Activated B cell treated with CpG ODN at 0.5 μM for 24 hours (primary cell): ENCODE measurements at places on chromosomes 3 and 15.

DNA sequence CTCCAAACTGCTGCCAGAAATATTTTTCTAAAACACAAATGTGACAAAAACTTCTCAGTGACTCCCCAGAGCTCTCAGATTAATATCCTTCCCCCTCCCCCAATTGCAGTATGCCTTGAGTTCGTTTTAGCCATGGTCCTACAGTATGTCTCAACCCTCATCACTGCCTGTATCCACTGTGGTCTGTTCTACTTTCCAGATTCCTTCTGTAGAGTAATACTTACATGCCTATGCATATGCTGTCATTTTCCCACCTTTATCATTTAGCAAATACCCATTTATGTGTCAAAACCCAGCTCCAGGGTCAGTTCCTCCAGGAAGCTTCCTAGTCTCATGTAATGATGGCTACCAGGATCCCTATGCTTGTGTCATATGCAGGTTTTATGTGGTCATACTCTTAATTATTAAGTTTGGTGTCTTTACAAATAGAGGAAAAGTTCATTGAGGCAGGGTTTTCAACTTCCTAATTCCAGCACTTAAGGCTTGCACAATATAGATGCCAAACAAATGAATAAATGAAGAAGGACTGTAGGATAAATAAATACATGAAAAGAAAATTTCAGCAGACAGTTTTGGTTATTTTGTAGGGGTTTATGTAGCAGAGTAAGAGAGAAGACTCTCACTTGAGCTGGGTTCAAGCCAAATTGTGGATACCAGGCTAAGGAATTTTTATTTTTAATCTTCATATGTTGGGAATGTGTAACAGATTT, 170.8 kb downstream of the ALCAM start:
- H3K4me1 ChIP-seq = no peaks in the 10 kb centered on the region
- H3K27ac ChIP-seq = no peak overlapping the region
- DNase-seq = no peak
- no peaks in the 10 kb centered on the region for H3K27me3 ChIP-seq

- peaks cover 10% of the 10 kb centered on the region for H3K4me1 ChIP-seq
- peak; percentile 16 for DNase-seq
- no peaks in the 10 kb centered on the region for H3K36me3 ChIP-seq
- peaks cover 26% of the 10 kb centered on the region for H3K27me3 ChIP-seq
- no peak overlapping the region for H3K27ac ChIP-seq
- peak overlapping the region; percentile 88 for H3K4me3 ChIP-seq
Observed at GRCh38 chr3:149657321-149657925, 402 bp downstream of the WWTR1 start.

DNA sequence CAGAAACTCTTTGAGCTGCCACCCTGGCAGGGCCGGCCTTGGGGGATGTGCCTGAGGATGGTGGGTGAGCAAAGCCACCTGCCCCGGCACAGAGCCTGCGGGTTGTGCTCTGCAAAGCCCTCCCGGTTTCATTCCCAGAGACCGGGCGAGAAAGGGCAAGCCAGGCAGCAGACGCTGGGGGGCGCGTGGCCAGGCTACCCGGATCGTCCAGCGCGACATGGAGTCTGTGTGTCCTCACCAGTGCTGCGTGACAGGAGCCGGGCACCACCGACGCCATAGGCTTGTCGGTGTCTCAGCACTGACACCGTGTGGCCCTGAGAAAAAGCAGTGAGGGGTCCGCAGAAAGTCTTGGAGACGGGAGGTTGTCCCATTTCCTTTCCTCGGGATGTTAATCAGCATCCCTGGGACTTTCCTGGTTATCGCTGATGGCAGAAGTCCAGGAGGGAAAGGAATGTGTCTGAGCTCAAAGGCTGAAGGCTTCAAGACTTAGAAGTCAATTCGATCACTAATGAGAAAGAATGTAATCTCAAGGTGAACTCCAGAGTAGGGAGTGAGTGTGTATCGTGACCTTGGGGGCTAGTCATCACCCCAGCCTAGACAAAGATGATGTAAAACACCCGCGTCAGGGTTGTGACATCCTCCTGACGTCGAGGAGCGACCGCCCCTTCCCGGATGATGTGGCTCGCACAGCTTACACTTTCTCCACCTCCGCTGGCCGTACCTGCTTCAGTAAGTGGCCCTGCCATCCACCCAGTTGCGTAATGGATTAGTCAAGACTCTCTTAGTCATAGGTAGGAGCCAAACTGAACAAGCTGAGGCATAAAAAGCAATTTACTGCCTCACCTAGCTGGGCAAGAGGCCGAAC, 36.3 kb upstream of the PLA2G4E start:
- no peak overlapping the region for H3K27ac ChIP-seq
- H3K36me3 ChIP-seq = no peaks in the 10 kb centered on the region
- peaks cover 32% of the 10 kb centered on the region for H3K27me3 ChIP-seq
- peak overlapping the region; percentile 45 for H3K4me3 ChIP-seq
- DNase-seq = no peak

GRCh38 chr3:20186600-20187004, 596 bp upstream of the SGO1 start:
- H3K27me3 ChIP-seq = no peaks in the 10 kb centered on the region
- no peak overlapping the region for H3K27ac ChIP-seq
- H3K4me3 ChIP-seq = no peak overlapping the region
- DNase-seq = no peak
- no peaks in the 10 kb centered on the region for H3K4me1 ChIP-seq

- no peak for DNase-seq
- no peaks in the 10 kb centered on the region for H3K36me3 ChIP-seq
- H3K27ac ChIP-seq = no peak overlapping the region
- H3K4me3 ChIP-seq = no peak overlapping the region
- peaks cover 26% of the 10 kb centered on the region for H3K27me3 ChIP-seq
Observed at GRCh38 chr3:197466586-197467399, 89.0 kb downstream of the BDH1 start.

DNA sequence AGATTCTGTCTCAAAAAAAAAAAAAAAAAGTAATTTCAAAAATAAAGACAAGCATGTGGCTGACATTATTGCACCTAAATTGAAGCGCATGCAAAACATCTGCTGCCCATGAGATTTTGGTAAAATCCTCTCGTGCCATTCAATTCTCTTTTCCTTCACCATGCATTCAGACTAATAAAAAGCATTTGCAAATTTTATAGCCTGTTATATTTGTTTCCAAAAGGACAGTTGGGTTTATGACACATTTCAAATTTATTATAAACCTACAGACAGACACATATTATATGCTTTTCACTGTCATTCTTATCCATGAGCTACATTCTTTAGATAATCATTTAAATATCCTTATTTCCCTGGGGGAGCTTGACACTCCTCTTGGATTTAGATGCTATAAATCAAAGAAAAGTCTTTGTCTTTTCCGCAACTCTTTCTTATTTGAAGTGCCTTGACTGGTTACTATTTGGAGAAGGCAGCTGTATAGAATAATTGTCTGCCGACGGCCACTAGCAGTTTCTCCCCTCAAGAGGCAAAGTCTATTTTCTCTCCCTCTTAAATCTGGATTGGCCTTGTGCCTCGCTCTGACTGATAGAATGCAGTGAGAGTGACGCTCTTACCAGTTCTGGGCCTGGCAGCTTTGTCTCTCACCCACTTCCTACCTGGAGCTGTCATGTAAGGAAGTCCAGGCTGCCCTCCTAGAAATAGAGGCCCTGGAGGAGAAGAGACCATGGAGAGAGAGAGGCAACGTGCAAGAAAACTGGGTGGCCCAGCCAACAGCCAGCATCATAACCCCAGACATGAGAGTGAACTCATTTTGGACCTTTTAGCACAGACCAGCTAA, 6.8 kb upstream of the LRIG1 start:
- H3K27ac ChIP-seq = no peak overlapping the region
- H3K4me3 ChIP-seq = no peak overlapping the region
- no peaks in the 10 kb centered on the region for H3K36me3 ChIP-seq
- peaks cover 21% of the 10 kb centered on the region for H3K27me3 ChIP-seq
- DNase-seq = no peak
